ENCODE measurements at places on chromosomes 11 and 22.

DNA sequence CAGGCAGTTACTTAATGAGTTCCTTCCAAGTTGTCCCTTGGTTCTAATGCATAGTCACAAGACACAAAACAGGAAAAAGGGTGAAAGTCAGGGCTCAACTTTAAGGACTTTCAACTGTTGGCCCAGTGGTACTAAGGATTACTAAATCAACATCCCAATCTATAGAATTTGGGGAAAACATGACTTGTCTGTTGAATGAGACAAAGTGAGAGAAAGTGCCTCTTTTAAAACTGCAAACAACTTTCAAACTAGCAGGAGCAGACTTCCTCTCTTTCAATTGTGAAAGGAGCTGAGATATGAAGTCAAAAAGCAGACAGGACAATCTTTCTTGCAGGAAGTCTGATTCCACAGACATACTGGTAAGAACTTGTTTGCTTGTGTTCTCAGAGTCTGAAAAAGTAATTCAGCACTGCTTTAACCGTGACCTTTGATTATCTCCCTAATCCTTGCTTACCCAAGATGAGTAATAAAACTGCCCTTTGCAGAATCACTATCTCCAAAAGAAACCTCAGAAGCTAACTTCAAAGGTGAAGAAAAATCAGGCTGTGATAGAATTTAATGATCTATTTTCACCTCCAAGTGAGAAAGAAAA lies 960.7 kb upstream of the RAG2 start:
- DNase-seq = no peak

- DNase-seq = peak; percentile 52
Observed at GRCh38 chr11:78420796-78421209, 3.2 kb upstream of the GAB2 start.

GRCh38 chr22:25375683-25376082 lies 156.2 kb downstream of the CRYBB2 start:
- no peak for DNase-seq

DNA sequence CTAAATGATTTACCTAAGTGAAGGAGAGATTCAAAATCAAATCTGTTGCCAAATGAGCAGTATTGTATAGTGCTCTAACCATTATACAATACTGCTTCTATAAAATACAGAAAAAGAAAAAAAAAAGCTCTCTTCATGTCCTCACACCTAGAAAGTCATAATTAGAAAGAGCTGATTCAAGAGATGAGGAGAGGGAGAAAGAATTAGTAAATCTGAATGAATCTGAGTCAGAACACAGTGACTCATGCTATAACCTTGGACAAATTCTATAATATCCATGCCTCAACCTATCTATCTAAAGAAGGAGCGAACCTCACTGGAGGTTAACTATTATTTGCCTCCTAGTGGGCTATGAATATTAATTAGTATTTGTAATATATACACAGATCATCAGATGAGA lies 29.4 kb downstream of the AMBRA1 start:
- no peak for DNase-seq

DNA sequence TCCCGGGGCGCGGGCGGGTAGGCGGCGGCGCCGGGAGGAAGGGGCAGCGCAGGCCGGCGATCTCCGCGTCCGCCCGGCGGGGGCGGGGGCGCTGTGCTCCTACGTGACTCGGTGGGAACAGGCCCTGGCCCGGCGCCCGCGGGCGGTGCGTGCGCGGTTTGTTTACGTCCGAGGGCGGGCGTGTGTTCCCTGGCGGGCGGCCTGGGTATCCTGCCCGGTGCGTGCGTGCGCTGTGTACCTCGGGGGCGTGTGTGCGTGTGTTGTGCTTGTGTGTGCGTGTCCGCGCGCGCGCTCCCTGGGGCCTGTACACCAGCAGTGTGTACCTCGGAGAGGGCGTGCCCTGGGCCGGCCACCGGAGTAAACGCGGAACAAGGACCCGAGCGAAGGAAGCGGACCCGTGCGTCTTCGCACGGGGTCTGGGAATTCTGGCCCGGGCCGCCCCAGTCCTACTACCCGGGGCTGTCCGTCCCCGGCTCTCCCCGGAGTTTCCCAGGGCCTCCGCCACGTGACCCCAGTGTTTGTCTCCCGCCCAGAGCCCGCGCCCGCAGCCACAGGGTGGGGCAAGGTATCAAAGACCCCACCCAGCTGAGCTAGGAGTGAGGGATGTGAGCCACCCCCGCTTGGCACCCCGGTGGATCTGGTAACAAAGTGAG lies 769 bp downstream of the MAFF start:
- peak; percentile 46 for DNase-seq

DNA sequence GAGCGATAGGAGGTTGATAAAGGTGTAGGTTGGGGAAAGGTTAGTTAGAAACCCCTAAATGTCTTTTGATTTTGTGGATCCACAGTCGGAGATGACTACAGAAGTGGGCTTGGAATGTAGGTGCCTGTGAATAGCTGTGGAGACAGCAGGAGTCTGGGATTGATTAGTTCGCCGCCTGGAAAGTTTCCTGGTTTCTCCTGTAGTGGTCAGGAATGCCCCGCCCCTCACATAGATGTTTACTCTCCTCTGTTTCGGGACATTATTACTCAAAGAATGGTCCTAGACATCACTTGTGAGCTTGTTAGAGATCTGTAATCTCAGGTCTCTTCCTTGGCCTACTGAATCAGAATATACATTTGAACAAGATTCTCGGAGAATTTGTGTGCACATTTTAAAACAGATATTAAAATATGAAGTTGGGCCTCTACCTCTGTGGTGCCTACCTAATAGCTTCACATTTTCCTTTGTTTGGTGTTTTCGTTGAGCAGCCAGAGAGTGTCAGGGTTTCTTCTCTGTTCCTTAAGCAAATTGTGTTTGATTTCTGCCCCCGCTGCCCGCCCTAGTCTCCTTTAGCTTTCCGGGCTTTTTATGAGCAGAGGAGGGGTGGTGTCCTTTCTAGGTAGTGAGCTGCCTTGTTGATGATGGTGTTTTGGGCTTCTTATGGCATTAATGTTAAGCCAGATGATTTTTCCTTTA lies 89.4 kb downstream of the PPP6R3 start:
- no peak for DNase-seq

DNA sequence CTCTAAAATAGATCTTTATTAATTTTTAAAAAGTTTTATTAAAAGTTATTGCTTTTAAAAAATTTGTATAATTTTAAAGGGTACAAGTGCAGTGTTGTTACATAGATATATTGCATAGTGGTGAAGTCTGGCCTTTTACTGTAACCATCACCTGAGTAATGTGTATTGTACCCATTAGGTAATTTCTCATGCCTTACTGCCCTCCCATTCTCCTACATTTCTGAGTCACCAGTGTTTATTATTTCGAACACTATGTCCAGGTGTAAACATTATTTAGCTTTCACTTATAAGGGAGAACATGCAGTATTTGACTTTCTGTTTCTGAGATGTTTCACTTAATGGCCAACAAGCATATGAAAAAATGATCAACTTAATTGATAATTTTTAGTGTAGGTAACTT lies 2.3 kb downstream of the OR51G1 start:
- DNase-seq = no peak

DNA sequence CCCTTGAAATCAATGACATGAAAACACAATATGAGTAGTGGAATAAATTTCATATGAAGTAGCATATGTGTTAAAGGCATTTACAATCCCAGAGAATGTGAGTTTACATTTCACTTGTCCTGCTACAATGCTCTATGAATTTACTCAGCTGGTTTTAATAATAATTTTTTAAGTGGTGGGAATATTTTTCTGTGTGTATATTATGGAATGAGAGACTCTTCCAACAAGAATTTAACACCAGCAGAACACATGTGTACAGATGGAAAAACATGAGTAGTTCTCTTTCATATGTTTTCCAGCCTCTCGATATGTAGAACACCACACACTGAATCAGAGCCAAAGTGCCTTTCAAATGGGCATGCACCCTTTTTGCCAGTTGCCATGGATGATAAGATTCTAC lies 170.4 kb downstream of the MAML2 start:
- no peak for DNase-seq

DNA sequence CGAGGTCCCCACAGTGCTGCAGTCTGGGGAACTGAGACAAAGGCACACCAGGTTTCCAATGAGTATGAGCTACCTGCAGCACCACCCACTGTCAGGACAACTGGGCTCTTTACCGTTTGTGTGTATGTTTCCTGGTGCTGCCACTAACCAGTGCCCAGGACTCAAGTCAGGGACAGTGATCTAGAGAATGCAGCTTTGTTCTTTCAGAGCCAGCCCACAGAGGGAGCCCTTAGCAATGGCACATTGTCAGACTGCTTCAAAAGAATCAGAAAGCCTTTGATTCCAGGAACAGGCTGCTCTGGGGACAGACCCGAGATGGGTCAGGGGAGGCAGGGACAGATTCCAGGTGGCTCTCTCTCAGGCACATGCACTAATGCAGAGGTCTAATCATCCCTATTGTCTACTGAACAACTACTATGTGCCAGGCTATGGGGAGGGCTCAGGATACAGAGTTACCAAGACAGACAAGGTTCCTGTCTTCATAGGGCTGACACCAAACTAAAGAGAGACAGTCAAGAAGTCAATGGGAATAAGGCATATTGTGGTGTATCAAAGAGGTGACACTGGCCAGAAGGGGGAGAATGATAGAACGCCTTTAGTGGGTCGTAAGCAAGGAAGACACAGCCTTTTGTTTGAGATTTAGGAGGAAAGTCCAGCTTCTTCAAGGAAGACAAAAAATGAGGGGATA lies 103.7 kb downstream of the VPREB1 start:
- no peak for DNase-seq

DNA sequence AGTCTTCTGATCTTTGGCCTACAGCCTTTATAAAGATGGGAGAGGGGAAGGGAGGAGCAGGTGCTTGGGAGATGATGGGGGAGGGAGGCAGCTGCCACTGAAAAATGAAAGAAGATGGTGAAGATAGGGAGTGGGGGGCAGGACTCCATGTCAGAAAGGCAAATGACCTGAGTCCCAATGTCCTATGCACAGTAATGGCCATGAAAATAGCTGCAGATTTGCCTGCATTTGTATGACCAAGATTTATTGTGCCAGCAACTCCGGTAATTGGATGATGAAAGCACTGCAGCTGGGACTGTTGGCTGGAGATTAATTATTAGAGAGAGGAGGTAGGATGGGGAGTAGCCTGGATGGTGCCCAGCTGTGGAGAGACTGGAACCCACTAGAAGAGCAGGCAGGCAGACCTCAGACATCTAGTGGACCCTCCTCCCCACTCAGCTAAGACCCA lies 36.1 kb downstream of the NEU3 start:
- no peak for DNase-seq

DNA sequence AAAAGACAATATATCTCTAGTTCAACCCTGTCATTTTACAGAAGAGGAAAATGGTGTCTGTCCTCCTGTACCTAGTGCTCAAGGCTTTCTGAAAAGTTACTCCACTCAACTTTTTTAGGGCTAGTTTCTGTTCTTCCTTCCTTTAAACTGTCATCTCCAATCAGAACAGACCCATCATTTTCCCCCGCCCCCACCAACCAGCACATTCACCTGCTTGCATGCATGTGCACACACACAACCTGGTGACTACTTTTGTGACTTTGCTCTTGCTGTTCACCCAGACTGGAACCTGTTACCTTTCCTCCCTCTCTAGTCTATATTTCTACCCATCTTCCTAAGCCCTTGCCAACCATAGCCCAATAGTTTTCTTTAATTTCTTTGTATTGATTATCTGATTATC lies 5.6 kb downstream of the FBXO7 start:
- DNase-seq = peak; percentile 16

GRCh38 chr11:114172871-114173444 lies 113.4 kb downstream of the ZBTB16 start:
- DNase-seq = no peak

DNA sequence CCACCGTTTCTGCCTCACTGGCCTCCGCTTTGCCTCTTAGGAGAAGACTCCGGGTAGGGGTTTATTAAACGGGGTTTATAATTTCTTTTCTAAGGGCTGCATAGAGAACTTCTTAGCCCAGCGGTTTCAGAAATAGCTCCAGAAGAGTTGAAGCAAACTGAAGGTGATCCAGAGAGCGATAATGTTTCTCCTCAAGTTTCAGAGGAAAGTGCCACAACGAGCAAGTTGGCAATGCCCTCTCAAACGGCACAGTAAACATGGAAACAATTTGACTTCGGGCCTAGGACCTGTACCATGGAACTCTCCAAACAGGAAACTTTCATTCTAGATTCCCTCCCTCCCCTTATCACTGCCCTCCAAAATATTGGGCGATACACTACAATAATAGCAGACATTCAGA lies 1.0 kb downstream of the ADSL start:
- no peak for DNase-seq

GRCh38 chr11:102802341-102802740 lies 4.4 kb upstream of the MMP1 start:
- no peak for DNase-seq

DNA sequence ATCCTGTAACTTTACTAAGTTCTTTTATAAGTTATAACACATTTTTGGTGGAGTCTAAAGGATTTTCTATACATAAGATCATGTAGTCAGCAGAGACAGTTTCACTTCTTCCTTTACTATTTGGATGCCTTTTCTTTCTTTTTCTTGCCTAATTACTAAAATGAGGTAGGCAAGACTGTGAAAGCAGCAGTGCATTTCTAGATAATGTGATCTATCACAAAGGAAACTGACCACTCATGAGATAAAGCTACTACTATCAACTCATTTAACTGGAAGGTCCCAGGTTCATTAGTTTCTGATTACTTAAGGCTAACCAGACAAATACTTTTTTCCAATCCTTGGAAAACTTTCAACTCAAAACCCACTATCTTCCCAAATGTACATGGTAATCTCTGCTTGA lies 196.2 kb upstream of the E2F8 start:
- DNase-seq = no peak

- DNase-seq = no peak
Observed at GRCh38 chr11:72778535-72779494, 15.0 kb downstream of the STARD10 start.

GRCh38 chr22:42360348-42360747 lies 71.9 kb downstream of the NFAM1 start:
- no peak for DNase-seq

- no peak for DNase-seq
Observed at GRCh38 chr22:16922706-16923105, 85.3 kb downstream of the GAB4 start.

- DNase-seq = no peak
Observed at GRCh38 chr22:17260950-17261349, 41.7 kb upstream of the ADA2 start.

DNA sequence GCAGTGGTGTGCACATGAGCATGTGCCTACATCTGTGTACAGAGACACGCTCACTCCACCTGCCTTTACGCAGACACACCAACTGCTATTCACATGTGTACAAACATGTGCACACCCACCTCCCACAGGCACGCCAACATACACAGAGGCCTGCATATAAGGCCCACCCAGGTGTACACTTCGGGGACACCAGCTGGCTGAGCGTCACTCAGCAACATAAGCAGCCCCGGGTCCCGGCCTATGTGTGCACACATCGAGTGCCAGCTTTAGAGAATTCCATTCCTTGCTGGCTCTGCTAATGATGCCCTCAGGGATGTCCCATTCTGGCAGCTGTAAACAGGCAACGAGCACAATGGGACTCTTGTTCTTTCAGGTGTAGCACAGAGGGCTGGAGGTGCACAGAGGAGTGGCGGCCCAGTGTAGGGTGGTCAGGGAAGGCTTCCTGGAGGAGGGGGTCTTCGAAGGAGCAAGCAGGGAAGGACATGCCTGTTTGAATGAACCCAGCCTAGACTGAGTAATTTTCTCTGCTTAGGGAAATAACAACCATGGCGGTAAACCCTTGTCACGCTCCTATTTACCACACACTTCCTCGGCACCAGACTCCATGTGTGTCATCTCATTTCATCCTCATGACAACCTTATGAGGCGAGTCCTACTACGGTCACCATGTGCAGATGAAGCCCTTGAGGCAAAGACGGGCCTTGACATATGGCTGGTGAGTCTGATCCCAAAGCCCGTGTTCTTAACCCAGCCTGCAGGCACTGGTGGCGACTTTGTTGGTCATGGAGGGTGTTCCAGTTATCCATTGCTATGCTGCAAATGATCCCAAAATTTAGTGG lies 35.1 kb downstream of the RPL3 start:
- DNase-seq = no peak

Measured in stimulated activated CD4-positive, alpha-beta T cell treated with anti-CD3 and anti-CD28 coated beads, Interleukin-4, amount 100 ng/mL, for 48 hours (primary cell).